Dorsolateral prefrontal cortex (tissue), 122 donors: ENCODE measurements at places on chromosomes 7 and 10.

DNA sequence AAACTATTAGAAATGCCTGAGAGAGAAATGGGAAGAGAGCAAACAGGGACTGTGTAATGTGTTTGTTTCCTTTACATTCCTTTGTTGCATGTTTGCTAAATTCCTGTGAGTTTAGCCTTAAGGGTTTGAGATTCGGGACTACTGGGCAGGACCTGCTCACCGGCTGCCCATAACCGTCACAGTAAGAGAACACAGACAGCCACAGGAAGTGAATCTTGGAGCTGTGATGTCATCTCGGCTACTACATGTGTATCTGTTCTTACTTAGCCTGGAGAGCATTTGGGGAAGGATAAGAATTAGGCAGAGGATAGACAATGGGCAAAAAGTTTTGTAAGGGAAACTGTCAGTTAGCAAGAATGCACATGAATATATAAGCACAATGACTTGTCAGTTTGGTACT lies 485.1 kb upstream of the KLF6 start:
- DNase-seq, result no peak

DNA sequence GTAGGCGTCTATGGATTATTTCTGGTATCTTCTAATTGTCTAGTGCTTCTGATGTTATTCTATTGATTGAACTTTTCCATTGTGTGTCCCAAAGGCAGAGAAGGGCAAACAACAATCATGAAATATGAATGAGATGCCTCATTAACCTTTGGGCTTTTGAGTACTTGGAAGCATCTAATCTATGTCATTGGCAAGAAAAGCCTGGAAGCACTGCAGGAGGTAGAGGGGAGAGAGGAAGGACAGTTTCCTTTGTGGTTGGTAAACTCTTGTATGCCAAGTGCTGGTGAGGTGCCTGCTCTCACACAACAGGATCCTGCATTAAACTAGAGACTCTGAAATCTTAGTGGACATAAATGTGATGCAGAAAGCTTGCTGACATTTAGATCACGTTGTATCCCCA lies 155.2 kb upstream of the TPK1 start:
- DNase-seq, result no peak

DNA sequence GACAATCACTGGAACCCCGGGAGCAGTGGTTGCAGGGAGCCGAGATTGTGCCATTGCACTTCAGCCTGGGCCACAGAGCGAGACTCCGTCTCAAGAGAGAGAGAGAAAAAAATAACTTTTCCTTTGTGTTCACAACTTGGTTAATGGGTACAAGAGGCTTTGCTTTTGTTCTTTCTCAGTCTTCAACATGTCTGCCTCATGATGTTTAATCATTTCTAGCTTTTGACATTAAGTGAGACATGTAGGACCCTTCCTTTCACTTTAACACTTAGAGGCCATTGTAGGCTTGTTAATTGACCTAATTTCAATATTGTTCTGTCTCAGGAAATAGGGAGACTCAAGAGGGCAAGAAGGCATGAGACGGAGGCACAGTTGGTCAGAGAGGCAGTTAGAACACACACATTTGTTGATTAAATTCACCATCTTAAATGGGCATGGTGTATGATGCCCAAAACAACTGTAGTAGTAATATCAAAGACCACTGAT lies 9.3 kb upstream of the CRCP start:
- DNase-seq, result no peak

- no peak for DNase-seq
Measured at GRCh38 chr10:69685802-69686585, 55.9 kb downstream of the FAM241B start.

DNA sequence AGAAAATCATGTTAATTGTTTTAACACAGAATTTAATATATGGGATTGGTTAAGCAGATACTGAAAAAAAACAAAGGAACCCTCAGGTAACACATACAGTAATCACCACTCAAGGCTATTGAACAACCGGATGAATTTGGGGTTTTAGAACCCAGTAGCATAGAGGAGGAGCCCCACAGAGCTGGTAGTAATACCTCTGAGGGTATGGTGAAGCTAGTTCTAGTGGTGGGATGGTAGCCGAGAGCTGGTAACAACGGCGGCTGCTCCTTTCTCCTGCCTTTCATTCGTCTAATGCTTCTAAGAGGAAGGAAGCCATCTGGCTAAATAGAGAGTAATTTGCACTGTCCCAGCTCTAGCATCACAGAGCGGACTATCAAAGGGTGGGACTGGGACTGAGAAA lies 52.2 kb downstream of the WAC start:
- no peak for DNase-seq

DNA sequence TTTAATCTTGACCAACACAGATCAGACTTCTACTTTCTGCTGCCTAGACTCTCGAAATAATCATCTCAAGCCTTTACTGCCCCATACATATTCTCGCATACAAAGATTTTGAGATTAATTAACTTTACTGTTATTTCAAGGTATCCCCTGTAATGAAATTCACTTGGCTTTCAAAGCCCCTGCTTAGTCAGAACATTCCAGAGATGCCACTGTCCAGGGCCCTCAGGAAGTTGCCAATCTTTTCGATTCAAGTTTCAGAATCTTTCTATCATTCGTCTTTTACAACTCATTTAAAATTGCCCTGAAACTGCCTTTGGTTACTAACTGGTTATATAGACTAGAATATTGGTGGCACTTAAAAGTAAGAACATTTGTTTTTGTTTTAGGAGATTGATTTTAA lies 320.2 kb downstream of the CDK14 start:
- DNase-seq, result no peak

DNA sequence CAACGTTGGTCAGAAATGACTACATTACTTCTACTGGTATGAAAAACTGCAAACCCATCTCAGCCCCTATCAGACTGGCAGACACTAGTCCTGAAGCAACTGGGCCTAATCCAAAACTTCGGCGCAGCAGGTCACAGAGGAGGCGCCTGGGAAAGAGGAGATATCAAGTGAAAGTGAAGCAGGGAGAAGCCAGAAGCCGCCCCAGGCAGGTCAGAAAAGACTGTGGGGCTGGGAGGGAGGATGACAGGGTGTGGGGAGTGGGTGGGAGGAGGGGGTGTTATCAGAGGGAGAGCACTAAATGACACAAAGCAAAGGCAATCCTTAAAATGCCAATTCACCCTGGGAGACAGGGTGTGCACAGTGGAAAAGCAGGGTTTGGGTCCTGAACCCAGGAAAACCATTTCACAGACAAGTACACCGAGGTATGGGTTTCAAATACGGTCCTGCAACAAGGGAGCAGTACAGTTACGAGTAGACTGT lies 731 bp downstream of the CHCHD3 start:
- no peak for DNase-seq

DNA sequence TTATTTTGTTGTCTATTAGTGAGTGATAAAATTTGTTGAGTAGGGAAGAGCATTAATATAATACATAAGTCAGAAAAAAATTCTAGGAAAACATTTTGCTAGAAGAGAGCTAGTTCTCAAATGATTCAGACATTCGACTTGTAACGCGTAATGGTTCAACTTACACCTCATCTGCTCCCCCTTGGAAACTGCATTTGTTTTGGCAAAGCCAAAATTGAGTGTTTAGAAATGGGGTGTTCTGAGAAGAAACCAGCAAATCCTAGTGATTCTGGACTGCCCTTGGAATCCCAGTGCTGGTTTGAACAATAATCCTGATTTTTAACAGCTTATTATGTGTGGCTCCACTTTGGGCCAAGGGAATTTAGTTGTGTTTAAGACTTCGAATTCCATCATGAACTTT lies 475.7 kb downstream of the SUGCT start:
- DNase-seq, result no peak

- DNase-seq, result no peak
Measured at GRCh38 chr7:95317546-95317945, 6.8 kb downstream of the PON1 start.

- DNase-seq, result no peak
Measured at GRCh38 chr7:2872296-2872874, 28.3 kb upstream of the GNA12 start.

- no peak for DNase-seq
Measured at GRCh38 chr7:20238754-20239324, 21.7 kb upstream of the MACC1 start.

- no peak for DNase-seq
Measured at GRCh38 chr7:27868131-27868550, 128.2 kb downstream of the TAX1BP1 start.

- DNase-seq, result no peak
Measured at GRCh38 chr10:829241-829640, 102.3 kb downstream of the LARP4B start.

DNA sequence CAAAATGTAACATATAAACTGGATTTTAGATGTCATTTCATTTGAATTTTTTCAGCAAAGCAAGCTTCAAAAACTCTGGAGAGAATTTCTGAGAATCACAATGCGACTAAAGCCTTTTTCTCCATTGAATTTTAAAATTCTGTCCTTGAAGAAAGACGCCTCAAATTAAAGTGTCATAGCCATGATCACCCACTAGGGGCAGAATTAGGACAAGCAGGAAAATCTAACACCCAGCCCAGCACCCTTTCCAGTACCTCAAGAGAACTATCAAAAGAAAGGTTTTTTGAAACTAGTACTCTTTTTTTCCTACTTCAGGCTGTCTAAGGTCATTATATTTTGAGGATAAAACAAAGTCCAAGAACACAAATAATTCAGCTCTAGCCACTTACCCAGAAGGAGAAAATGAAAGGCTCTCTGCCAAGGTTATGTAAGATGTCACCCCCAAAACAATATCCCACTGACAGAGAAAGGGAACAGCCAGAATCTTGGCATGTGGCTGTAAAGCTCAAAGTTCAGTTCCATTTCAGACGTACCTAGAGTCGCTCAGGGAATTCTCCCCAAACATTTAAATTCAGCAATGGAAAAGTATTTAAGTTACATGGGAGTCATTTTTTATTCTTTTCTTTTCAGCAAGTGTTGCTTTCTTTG lies 299.4 kb downstream of the SNX13 start:
- DNase-seq, result no peak

DNA sequence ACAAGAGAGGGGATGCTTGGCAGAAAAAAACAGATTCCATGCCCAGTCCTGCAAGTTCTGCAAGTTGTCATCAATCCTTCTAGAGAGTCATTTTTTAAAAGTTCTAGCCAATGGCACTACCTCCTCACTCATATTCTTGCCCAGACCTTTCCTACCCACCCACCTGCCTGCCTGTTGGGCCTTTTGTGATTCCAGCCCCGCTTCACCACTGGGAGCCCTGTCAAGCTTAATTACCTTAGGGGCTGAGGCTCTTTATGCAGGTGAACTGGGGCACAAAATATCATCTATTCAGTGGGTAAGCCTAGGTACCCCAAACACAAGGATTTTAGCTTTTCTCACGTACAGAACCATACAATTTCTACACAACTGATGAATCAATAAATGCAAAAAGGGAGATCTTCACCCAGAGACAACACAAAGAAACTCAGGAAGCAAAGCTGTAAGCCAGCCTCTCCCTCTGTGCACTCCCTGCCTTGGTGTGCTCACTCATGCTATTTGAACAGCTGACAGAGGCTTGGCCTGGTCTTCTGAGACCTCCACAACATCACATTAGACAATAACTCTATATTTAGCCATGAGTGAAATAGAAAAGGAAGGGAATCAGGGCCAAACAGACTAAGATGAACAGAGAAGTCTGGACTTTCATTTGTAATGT lies 222.6 kb downstream of the HTR7 start:
- no peak for DNase-seq

DNA sequence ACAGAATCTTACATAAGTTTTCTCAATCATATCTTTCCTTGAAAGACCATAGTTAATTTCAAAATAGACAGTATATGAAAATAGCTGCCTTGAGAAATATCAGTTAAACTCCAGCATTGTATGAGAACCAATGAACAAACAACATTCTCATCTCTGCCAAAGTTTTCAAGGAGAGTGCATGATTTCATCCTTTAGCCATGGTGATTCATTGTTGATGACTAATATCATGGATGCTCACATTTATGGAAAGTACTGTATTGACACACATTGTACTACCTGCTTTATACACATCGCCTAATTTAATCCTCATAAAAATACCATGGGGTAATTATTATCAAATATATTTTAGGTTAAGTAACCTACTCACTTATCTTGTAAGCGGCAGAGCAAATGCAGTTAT lies 250.3 kb downstream of the CNTNAP2 start:
- no peak for DNase-seq

GRCh38 chr10:75547391-75548298 lies 116.2 kb downstream of the LRMDA start:
- DNase-seq, result no peak
